ENCODE measurements at places on chromosomes 5 and 9. TPM values are rescaled to one million over a fixed set of nuclear protein-coding genes. Genes with fewer than 3 reads are reported as not detected.

The FBXW5 gene
- 46.7 TPM for polyA plus RNA-seq

- DNase-seq = no peak
These were observed 111.0 kb upstream of the PTCH1 start for GRCh38 chr9:95627802-95628201.

DNA sequence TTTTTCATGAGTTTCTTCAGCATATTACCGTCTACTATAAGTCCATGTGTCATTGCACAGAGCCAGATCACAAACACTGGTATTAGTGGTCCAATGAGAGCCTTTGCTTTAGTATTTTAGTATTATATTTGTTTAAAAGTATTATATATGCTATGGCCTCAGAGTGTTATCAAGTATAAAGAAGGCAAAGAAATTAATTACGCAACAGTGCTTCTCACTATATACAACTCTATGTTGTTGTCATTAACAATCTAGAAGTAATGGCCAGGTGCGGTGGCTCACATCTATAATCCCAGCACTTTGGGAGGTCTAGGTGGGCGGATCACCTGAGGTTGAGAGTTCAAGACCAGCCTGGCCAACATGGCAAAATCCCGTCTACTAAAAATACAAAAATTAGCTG, 47.1 kb upstream of the RAPGEF6 start:
- no peak for DNase-seq

GRCh38 chr9:115461280-115461679, 343.3 kb upstream of the TNC start:
- peak; percentile 57 for DNase-seq

The FOXD4L6 gene
- polyA plus RNA-seq = not detected

The SAXO1 gene
- 0.08 TPM for polyA plus RNA-seq

GRCh38 chr5:134465816-134466240, 54.1 kb upstream of the CDKN2AIPNL start:
- DNase-seq = peak; percentile 32

DNA sequence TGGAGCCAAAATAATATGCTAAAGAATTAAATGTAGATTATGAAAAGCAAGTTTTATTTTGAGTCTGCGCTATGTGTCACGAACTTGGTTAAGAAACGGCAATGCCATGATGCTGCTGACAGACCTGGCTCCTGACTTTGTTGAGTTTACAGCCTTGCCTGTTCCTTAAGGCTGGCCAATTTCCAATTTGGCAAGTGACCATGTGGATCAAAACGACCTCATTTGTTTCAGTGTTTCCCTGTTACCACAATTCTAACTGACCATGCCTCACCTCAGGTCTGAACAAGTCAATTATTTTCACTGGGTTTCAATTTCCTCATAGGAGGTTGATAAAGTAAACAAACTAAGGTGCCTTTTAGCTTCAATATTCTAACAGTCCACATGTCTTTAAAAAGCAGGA, 461.4 kb downstream of the ZNF608 start:
- DNase-seq = no peak

- DNase-seq = peak; percentile 52
These were observed 6.4 kb upstream of the SLC12A7 start for GRCh38 chr5:1118231-1118698.

- DNase-seq = no peak
These were observed 846 bp downstream of the MGAT1 start for GRCh38 chr5:180801596-180802324.

GRCh38 chr5:98872674-98873073, 56.1 kb downstream of the CHD1 start:
- no peak for DNase-seq

- DNase-seq = no peak
These were observed 18.1 kb downstream of the GRXCR2 start for GRCh38 chr5:145854651-145855258.

Data from muscle of arm (tissue), 14 donors.